ENCODE measurements at places on chromosomes 5 and 9. TPM values are rescaled to one million over a fixed set of nuclear protein-coding genes. Genes with fewer than 3 reads are reported as not detected.

The CCNG1 gene
- total RNA-seq = 147 TPM

The SHISAL2B gene
- not detected for total RNA-seq

The TGFBI gene
- total RNA-seq = 1,514 TPM

The NR6A1 gene
- 5.1 TPM for total RNA-seq

- DNase-seq = no peak
These were observed 316.6 kb upstream of the RIOK2 start for GRCh38 chr5:97499605-97500004.

DNA sequence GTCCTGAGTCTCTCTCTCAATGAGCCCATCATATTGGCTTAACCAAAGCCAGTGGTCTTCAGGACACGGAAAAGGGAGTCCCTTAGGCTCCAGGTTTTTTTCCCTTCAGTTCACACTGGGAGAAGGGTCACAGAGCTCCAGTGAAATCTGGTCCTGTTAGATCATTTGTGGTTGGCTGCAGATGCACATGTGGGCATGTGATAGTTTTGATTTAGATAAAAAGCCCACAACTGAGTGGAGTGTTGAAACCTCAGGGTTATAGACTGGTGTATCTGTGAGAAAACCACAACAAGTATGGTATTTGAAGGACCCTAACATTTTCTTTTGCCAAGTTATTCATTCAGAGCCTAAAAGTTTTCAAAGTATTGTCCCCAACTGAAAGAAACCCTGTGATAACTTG, 46.7 kb downstream of the PRLR start:
- no peak for DNase-seq

DNA sequence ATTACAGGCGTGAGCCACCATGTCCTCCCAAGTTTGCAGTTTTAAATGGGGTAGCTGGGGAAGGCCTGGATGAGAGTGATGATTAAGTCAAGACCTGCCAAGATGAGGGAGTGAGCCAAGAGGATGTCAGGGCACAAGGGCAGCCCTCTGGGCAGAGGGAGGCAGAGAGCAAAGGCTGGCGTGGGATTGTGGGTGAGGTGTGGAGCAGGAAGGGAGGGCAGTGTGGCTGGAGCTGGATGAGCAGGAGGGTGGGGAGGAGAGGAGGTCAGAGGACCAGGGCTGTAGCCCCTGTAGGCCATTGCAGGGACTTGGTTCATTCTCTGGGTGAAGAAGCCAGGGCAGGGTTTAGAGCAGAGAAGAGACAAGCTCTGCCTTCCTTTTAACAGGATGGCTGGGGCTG, 53.7 kb upstream of the CTNNA1 start:
- no peak for DNase-seq

GRCh38 chr5:39073767-39074016, 507 bp downstream of the RICTOR start:
- no peak for DNase-seq

- DNase-seq = no peak
These were observed 205.0 kb upstream of the TAS2R1 start for GRCh38 chr5:9834871-9835770.

DNA sequence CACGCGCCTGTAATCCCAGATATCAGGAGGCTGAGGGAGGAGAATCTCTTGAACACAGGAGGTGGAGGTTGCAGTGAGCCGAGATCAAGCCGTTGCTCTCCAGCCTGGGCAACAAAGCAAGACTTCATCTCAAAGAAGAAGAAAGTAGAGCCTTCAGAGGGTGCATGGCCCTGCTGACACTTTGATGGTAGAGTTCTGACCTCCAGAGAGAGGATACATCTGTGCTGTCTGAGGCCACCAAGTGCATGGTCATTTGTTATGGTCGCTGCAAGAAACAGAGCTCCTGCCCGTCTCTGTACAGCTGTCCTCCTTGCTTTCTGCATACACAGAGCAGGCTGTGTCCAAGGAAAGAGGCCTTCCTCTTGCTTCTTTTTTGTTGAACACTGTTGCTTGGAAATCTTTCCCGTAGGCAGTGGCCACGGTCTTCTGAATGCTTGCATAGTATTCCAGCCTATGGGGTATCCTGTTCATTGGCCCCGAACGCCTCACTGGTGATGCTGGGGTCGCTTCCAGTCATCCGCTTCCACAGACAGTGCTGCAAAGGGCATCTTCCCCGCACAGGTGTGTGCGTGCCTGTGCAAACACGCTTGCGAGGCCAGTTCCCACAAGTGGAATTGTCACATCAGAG, 36.8 kb upstream of the UNC5A start:
- no peak for DNase-seq

DNA sequence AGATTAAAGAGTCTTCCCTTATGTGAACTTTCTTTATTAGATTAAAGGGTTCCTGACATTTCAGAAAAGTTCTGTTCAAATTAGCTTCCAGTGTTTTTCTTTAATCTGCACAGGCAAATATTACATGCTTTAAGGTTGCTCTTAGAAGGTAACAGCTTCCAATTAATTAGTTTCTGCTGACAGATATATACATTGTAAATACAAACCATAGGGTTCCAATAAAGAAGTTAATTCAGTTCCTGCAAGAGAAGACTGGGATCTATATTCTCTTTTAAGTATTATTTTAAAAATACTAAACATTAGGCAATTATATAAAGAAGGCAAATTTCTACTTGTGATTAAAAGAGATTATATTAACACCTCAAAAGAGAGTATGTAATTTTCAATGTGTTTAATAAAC, 795.7 kb downstream of the MAT2B start:
- no peak for DNase-seq

DNA sequence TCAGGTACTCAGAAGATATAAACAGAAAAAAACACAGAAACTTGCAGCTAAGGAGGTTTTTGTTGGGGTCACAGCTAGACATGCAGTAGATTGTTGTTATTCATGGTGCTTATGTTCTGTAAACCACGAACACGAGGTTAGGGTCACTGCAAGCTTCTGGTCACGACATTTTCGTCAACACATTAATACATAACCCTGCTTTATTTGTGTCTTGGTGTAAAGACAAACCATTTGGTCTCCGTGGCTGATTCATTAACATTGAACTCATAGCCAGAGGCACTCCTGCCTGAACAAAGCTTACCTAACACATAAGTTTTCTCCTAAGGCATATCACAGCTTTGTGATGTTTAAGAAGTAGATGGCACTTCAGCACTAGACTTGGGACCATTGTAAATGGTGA, 16.9 kb downstream of the TEK start:
- DNase-seq = peak; percentile 22

DNA sequence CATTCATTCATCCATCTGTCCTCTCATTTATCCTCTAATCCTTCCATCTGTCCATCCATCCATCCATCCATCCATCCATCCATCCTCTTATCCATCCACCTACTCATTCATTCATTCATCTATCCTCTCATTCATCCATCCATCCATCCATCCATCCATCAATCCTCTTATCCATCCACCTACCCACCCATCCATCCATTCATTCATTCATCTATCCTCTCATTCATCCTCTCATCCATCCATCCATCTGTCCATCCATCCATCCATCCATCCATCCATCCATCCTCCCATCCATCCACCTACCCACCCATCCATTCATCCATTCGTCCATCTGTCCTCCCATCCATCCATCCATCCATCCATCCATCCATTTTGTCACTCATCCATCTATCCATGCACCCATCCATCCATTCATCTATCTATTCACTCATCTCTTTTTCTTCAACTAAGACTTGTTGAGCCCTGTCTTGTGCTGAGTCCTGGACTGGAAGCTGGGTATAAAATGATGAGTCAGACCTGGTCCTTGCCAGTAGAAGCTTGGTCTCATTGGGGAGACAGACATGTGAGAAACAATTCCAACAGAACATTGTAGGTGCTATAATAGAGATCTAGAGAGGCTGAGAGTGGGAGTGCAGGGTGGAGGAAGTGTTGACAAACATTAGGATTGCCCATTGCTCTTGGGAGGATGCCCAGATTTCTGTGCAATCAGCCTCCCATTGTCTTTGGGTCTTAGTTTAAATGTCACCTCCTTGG, 55.0 kb upstream of the IER5L start:
- no peak for DNase-seq

GRCh38 chr5:68644971-68645370, 429.4 kb downstream of the PIK3R1 start:
- DNase-seq = no peak

DNA sequence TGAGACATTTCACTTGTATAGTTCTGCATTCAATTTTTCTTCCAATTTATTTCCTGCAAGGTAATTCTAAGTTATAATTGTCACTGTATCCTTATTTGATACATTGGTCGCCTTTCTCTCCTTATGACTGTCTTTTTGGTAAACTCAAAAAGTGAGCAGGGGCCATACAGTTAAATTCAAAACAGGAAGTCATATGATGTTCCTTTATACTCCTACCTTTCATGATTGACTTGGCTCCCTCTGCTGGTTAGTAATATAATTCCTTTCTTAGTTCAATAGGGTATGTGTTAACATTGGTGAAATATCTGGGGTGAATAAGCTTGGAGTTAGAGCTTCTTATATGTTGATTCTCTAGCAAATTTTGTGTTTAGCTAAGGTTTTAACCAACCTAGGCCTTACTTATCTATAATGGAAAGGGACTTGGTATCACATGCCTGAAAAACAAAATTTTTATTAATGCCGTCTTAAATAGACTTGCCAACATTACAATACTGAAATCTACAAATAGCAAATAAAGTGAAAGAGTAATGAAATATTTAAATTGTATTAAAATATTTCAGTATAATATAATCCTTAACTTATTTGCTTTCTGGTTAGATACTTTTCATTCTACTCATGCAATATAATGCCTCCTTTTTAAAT, 6.0 kb upstream of the NIPBL start:
- DNase-seq = peak; percentile 33

All from Daoy (cell line).